Testis (tissue), 5 donors: ENCODE measurements at places on chromosomes 11 and 22.
A peak's percentile ranks its signal among the peaks of the same experiment; 100 is the strongest.

DNA sequence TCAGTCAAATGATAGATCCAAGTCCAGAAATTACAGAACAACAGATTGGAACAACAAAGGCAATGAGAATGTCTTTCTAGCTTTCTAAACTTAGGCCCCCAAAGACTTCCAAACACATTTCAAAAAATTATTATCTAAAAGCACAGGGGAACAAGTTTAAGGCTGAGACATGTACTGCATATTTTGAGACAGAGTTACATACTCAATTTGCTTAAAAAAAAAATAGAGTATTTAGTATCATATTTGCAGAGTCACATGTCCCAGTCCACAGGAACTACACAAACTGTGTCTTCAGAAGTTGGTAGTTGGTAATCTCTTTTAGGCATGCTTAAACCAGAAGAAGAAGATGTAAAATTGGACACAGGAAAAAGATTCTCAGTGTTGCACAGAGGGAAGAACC is 127.2 kb downstream of the MAML2 start:
- no peaks in the 10 kb centered on the region for H3K27me3 ChIP-seq
- DNase-seq: no peak
- H3K27ac ChIP-seq: no peak overlapping the region
- H3K4me1 ChIP-seq: peaks cover 26% of the 10 kb centered on the region
- H3K36me3 ChIP-seq: no peaks in the 10 kb centered on the region

- H3K4me3 ChIP-seq: no peak overlapping the region
- H3K27ac ChIP-seq: no peak overlapping the region
- no peaks in the 10 kb centered on the region for H3K27me3 ChIP-seq
- DNase-seq: no peak
- no peaks in the 10 kb centered on the region for H3K36me3 ChIP-seq
Measured at GRCh38 chr11:83695046-83695445, 408.9 kb upstream of the CCDC90B start.

DNA sequence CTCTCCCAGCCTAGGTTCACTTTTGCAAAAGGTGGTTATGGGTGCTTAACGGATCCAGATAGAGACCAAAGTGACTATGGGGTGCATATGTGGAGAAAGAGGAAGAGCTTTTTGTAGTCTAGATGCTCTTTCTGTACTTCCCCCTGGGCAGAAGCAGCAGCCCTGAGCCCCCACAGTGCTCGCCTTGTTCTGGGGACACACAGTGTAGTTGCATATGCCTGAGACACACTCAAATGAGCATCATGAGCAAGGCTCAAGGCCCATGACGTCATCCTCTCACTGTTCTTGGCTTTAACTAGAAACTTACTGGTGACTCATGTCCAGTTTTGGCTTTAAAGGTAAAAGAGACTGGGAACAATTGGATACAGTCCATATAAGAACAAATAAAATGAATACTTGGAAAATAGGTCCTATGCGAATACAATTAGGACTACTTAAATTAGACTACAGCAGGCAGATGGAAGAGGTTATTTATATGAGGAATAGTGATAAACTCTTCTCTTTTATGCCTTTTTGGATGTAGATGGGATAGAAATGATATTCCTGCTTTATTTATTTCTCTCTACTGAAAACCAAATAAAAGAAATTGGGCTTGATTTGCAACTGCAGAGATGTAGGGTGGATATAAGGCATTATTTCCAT is 20.1 kb upstream of the PEX26 start:
- peaks cover 25% of the 10 kb centered on the region for H3K4me1 ChIP-seq
- peak overlapping the region; percentile 68 for H3K27ac ChIP-seq
- no peaks in the 10 kb centered on the region for H3K27me3 ChIP-seq
- no peaks in the 10 kb centered on the region for H3K36me3 ChIP-seq
- DNase-seq: peak; percentile 87
- H3K4me3 ChIP-seq: no peak overlapping the region

DNA sequence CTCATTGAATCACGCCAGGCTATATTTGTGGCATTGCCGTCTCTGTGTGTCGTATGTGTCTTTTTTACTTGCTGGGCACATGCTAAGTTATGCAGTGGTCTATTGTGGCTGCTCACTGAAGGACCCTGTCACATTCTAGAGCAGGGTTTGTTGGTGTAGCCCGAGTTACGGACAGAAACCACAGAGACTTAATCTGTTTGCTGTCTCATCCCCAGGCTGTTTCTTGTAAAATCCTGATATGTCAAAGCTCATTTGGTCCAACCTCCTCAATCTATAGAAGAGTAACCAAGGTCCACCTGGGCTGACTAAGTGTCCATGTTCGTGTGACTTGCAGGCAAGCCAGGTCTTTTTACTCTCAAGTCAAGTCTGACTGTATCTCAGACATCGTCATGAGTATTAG is 5.0 kb downstream of the DPF2 start:
- H3K36me3 ChIP-seq: no peaks in the 10 kb centered on the region
- H3K27ac ChIP-seq: no peak overlapping the region
- DNase-seq: no peak
- no peaks in the 10 kb centered on the region for H3K27me3 ChIP-seq
- peaks cover 12% of the 10 kb centered on the region for H3K4me1 ChIP-seq

- H3K27ac ChIP-seq: no peak overlapping the region
- H3K27me3 ChIP-seq: no peaks in the 10 kb centered on the region
- no peak overlapping the region for H3K4me3 ChIP-seq
- H3K36me3 ChIP-seq: no peaks in the 10 kb centered on the region
Measured at GRCh38 chr11:132821014-132821413, 711.3 kb downstream of the OPCML start.

GRCh38 chr11:45605051-45605450 is 60.4 kb downstream of the CHST1 start:
- no peaks in the 10 kb centered on the region for H3K27me3 ChIP-seq
- H3K4me1 ChIP-seq: no peaks in the 10 kb centered on the region
- H3K36me3 ChIP-seq: no peaks in the 10 kb centered on the region
- no peak for DNase-seq

DNA sequence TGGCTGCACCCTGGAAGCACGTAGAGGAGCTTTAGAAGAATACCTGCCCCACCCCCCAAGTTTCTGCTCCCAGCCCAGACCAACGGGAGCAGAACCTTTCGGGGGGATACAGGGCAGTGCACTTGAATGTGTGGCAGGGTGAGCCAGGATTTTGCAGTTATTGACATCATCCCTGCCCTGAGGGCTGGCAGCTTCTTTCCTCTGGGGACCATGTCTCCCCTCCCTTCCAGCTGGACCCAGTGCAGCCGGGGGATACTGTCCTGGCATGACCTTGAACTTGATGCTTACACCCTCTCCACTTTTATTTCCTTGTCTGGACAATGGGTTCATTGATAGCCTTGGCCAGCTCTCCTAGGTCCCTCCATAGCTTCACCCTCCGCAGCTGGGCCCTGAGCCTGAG is 4.1 kb upstream of the CABP7 start:
- H3K4me3 ChIP-seq: no peak overlapping the region
- no peak for DNase-seq
- peaks cover 4% of the 10 kb centered on the region for H3K27me3 ChIP-seq
- H3K27ac ChIP-seq: no peak overlapping the region
- no peaks in the 10 kb centered on the region for H3K4me1 ChIP-seq
- no peaks in the 10 kb centered on the region for H3K36me3 ChIP-seq

DNA sequence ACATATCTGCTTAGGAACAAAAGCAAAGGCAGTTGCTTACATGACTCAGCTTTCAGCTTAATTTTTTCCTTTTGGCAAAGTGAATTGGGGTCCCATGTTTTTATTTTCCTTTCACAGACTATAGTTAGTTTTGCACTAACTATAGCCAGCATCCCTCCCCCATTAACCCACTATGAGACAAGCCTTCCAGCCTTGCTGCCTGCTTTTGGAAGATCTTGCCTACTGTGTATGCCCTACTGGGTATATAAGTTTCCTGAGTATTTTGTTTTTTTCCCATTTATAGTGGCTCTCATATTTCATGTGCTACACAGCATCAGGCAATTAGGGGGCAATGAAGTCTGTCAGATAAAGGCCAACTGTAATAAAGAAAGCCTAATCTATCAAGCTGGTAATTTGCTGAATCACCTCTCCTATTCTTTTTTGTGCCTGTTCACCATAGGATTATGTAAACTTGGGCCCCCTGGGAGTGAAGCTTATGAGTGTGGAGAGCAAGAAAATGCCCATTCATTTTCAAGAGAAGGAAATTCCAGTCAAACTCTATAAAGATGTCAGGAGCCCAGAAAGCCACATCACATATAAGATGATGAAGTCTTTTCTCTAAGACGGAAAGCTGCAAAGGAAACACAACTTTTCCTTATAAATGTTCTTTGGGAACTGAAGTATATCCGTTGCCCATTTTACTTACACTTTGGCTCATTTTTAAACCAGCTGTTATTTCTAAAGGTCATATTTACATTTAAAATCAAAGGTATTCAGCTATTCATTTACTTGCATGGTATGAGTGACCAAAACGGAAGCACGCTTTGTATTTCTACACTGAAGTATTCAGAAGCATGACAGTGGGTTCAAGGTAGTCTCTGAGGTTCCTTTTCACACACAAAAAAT is 64.0 kb downstream of the CCDC83 start:
- no peak overlapping the region for H3K4me3 ChIP-seq
- H3K27ac ChIP-seq: no peak overlapping the region
- no peak for DNase-seq
- no peaks in the 10 kb centered on the region for H3K36me3 ChIP-seq
